ENCODE measurements at places on chromosomes 6 and 20. TPM values are rescaled to one million over a fixed set of nuclear protein-coding genes. Genes with fewer than 3 reads are reported as not detected.

Gene PAK5
- total RNA-seq: not detected

Gene CFB
- 22.6 TPM for total RNA-seq

DNA sequence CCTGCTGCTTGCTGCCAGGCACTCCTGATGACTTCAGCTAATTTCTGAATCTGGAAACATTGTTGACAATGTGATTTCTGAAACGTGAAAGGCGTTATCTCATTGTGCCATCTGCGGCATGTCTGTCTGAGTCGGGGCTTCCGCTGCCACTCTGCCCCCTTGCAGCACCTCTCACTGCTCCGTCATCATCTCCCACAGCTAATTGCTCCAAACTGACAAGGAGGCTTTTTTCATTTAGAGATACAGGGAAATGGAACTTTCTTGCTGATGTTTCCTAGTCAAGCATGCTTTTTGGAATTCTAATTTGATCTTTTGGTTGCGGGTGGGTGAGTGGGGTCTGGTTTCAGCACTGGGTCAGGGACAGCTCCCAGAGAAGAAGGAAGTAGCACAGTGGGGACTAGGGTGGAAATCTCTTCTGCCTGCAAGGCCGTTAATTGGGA lies 233.5 kb downstream of the DHX35 start:
- no peak for DNase-seq

Gene QRSL1
- total RNA-seq: 11.7 TPM

DNA sequence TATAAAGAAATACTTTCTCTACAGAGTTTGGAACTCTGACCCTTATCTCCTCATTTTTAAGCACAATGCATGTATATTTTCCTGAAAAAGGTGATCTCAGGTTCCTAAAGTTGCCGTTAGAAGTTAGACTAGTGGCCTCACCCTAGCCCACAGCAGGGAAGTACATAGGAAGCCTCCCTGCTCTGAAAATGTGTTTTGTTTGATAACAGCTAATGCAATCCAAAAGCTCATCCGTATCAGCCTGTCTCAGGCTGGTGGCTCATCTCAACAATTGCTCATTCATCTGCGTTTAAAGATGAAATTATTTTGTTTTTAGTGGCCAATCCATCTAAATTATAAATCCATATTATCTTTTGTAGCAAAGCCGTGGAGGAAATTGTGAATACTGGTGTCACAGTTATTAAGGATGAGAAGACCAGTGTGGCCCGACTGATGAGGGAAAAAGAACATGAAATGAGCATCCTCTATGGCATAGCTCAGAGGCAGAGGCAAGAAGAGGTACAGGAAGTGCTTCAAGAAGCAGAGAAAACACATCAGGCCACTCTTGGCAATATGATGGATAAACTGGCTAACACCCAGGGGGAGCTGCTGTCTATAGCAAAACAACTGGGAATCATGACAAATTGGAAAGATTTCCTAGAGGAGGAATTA lies 20.1 kb downstream of the C6orf163 start:
- DNase-seq: no peak

Gene EEF1A2
- 75.2 TPM for total RNA-seq

- DNase-seq: no peak
Measured at GRCh38 chr6:128117916-128118315, 217.1 kb upstream of the THEMIS start.

All from PC-9 (cell line).